ENCODE measurements at places on chromosomes 5 and 9.

- no peak for DNase-seq
Measured at GRCh38 chr5:43192558-43193180, 644 bp downstream of the NIM1K start.

GRCh38 chr5:92836855-92837755 lies 743.9 kb downstream of the NR2F1-AS1 start:
- no peak for DNase-seq

- DNase-seq: no peak
Measured at GRCh38 chr5:160456480-160457177, 35.0 kb downstream of the PTTG1 start.

GRCh38 chr9:13487071-13487470 lies 207.6 kb upstream of the MPDZ start:
- no peak for DNase-seq

DNA sequence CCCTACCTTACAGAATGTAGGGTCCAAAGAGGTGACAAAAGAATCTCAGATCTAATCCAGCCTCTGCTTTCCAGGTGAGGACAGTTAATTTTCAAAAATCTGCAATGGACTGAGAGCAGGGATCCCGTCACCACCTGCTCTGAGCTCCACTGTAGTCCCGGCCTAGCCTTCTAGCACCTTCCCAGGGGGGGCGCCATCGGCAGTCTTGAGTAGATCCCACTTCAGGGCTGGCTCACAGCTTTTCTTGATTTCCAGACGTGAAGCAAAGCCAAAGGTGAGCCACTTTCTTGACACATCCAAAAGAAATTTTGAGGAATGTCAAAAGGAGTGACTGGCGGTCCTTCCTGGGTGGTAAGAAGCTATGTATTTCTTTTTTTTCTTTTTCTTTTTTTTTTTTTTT lies 114.1 kb downstream of the SYK start:
- no peak for DNase-seq

DNA sequence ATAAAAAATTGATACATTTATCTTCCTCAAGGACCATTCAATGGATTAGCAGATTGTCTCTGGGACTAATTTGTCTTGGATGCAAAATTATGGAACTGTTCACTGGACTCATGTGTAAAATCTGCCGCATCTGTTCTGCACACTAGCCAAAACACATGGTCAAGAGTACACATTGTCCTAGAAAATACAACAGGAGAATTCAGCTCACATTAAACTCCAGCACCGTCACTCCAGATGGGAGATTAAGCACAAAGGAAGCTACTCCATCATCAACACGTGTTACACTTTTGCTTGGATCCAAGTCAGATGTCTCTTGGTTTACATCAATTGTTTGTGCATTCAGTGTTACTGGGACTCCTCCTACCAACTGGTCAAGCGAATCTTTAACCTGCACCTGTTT lies 28.8 kb downstream of the C5 start:
- no peak for DNase-seq

DNA sequence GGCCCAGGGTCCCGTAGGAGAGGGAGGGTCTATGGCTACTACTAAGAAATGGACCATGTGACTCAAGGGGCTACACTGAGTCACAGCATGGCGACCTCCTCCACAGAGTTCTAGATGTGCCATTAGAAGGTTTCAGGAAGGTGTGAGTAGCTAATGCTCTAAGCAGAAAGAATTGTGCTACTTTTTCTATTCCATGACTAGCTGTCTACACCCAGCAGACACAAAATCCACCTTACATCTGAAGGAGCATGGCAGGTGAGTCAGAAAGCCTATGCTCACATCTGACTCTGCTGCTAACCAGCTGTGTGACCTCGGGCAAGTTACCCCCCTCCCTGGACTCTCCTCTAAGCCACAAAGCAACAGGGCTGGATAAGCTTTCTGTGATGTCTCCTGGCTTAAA lies 14.4 kb upstream of the MEIKIN start:
- no peak for DNase-seq

GRCh38 chr9:90842996-90843395 lies 41.4 kb downstream of the SYK start:
- no peak for DNase-seq

DNA sequence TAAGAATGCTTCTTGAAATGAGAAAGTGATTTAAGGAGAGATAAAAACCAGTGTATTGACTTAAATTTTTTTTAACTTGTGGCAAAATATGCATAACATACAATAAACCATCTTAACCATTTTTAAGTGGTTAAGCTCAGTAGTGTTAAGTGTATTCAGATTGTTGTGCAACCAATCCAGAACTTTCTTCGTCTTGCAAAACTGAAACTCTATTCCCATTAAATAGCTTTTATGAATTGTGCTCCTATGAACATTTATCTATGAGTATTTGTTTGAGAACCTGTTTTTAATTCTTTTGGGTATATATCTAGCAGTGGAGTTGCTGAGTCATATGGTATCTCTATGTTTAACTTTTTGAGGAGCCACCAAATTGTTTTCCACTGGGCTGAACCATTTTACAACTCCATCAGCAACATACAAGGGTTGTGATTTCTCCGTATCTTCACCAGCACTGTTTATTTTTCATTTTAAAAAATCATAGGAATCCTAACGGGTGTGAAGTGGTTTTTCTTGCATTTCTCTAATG lies 76.6 kb upstream of the ACTBL2 start:
- no peak for DNase-seq

DNA sequence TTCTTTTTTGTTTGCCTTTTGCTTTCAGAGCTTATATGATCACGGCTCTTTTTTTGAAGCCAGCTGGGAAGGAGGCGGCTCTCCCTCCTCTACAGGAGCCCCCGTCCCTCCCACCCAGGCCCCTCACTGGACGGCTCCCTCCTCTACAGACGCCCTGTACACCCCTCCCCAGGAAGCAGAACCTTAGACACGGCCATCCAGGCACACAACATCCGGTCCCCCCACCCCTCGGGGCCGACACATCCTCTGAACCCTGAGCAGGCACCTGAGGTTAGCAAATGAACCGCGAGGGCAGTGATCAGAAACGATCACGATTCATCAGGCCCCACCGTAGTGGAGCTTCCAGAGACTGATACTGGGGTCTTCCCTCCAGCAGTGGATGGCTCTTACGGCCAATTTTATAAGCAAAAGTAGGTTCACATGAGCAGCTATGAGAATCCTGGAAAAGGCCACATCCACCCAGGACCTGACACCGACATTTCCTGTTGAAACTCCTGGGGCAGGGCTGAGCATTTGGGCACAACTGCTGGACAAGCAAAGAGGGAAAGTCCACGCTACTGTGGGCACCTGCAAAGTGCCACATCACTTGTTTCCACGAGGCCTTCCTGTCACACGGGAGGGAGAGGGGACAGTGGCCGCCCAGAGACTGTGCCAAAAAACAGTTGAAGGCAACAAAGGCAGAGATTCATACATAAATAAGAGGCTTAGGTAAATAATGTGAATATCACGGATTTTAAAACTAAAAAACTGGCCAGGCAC lies 78.9 kb downstream of the SEMA4D start:
- DNase-seq: no peak

- DNase-seq: no peak
Measured at GRCh38 chr5:129172580-129172979, 78.0 kb downstream of the ISOC1 start.

DNA sequence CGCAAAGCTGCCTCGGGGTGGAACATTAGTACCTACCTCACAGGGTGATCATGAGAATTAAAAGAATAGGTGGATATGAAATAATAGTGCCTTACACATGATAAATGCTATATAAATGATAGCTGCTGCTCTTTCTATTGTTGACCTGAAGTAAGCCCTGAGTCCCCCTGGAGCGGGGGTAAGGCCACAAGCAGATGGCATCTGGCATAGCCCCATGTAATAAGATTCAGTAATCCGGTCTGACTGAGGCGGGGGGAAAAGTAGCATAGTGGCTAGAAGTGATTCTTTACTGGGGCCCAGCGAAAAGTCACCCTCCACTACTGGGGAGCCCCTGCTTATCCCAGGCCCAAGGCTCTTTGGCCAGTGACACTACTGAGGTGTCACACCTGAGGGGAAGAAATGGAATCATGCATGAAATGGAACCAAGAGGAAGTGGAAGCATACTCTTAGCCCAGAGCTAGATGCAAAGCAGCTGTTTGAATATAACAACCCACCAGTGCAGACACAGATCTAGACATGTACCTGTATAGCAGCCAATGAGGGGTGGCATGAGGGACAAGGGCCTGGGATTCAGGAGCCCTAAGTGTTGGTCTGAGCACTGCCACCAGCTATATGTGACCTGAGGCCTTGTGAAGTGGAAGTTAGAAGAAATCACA lies 16.1 kb upstream of the FGFR4 start:
- no peak for DNase-seq

DNA sequence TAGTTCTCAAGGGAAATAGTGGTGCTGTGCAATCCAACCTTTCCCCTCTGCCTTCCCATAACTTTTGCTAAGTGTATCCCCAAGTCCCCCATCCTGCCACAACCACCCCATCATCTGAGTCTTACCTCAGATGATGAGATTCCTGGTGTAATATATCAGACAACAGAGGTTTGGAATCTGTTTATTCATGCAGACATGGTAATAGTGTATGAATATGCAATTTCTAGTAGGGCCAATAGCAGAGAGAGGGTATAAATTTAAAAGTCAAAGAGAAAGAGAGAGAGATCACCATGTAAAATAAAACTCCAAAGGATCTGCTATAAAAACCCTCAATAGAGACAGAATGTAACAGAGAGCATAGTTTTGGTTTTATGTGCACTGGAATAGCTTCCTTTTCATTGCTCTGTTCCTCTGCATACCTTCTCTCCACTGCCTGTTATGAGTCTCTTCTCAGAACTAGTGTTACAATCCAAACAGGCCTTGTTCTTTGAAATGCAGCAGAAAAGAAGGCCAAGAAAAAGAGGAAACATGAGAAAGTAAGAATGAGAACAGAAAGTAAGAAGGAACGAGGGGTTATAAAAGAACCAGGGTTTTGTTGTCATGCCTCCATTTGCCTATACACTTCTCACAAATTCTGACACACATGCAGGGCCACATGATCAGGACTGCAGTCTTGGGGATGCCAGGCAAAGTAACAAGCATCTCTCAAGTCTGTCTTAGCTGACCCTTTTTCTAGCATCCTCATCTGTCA lies 278.0 kb downstream of the CETN3 start:
- DNase-seq: no peak

GRCh38 chr9:73370053-73370452 lies 218.4 kb downstream of the ANXA1 start:
- no peak for DNase-seq

- no peak for DNase-seq
Measured at GRCh38 chr5:139458580-139459407, 3.7 kb downstream of the ECSCR start.

DNA sequence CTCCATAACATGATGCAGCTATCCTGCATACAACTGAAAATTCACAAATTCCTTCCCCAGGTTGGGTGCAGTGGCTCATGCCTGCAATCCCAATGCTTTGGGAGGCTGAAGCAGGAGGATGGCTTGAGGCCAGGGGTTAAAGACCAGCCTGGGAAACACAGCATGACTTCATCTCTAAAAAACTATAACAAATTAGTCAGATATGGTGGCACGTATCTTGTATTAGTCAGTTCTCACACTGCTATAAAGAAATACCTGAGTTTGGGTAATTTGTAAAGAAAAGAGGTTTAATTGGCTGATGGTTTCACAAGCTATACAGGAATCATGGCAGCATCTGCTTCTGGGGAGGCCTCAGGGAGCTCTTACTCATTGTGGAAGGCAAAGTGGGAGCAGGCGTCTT lies 56.4 kb upstream of the DAPK1 start:
- no peak for DNase-seq

DNA sequence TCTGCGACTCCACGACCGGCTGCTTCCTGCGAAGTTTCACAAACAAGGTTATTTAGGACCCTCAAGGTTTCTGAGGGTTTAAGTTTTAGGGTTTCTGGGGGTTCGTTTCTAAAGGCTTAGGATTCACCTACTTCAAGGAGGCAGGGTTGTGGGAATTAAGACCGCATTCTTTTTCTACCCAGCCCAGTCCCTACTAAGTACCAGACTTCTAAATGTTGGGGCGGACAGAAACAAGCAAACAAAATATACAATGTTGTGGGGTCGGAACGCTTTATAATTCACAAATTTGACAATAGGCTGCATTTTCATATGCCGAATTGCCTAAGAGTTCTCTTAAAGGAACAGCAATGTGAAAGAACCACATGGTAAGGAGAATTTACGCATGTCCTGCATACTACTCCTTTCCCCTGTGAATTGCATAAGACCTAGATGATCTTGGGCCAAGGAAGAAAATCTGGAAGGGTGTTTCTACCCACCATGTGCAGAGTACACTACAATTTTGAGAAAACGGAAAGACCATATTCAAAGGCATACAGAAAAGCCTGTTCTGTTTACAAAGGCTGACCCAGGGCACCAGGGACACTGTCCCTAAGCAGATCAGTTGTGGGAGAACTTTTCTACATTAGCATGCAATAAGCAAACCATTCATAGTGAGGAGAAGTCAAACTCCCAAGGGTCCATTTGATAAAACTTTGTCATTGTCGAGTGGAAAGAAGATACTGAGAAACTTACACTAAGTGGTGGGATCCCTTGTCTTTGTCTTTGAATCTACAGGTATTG lies 457.3 kb downstream of the RAB3C start:
- DNase-seq: no peak

DNA sequence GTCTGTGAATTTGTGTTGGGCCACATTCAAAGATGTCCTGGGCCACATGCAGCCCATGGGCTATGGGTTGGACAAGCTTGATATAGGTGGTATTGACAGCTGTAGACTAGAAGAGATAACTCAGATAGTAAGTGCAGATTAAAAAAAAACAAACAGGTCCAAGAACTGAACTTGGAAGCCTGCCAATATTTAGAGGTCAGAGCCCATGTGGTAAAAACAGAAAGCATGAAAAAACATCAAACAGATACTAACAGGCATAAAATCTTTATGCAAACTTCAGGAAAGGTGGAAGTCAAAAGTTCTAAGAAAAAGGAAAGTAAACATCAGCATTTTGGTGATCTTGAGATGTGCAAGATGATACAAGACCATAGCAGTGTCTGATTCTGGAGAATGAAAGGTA lies 155.1 kb upstream of the NR4A3 start:
- no peak for DNase-seq

DNA sequence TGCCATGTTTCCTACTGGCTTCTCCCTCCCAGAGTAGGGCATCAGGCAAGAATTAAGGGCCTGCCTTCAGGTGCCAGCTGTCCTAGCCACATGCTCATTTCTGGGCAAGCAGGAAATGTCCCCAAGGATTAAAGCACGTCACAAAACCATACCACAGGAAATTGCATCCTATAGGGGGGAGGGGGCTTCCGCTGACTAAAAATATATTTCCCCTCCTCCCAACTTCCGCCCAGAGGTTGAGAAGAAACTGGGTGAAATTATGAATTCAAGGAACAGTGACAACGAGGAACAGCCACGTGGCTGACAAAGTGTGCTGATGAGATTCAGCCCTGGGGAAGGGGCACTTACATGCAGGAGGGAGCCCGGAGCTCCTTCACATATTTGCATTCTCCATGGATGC lies 4.1 kb downstream of the HBEGF start:
- DNase-seq: no peak

Measured in NCI-H774 (cell line).